GM13976 (cell line): ENCODE measurements at places on chromosomes 2 and 18.

DNA sequence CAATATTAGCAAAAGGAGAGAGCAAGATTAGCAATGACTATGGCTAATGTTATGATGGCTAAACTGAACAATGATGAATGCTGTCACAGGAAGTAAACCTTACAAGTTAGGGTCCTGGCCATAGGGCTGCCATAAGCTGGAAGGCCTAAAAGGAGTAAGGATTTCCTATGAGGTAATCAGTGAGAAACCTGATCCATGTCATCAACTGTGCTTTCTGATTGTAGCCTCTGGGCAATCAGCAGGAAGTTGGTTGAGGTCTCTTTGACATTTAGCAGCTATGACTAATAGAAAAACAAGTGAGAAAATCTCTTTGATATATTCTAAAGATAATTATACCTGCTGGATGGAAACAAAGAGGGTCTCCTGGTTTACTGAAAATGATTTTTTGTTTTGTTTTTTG is 193.0 kb downstream of the RAB3GAP1 start:
- no peak for DNase-seq

GRCh38 chr2:36027616-36028015 is 328.0 kb upstream of the CRIM1 start:
- no peak for DNase-seq

GRCh38 chr2:68741238-68741637 is 6.6 kb downstream of the ARHGAP25 start:
- DNase-seq: no peak

DNA sequence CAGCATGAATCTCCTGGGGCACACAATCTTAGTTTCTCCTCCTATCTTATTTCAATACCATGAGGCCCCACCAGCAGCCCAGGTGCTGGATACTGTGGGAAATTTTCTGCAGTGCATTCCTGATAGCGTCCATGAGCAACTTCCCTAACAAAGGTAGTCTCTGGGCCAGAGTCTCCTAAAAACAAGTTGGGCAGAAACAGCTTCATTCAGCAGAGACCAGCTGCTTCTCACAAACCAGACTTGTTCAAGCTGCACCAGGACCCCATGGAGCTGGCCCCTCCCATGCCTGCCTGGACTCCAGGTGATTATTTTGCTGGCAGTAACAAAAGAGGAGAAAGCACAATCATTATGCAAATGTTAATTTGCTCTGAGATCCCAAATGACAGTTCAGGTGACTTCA is 31.4 kb downstream of the MYO5B start:
- no peak for DNase-seq
